ENCODE measurements at places on chromosomes 6 and 20.

GRCh38 chr6:156809034-156809433 lies 31.9 kb downstream of the ARID1B start:
- peak; percentile 41 for DNase-seq

DNA sequence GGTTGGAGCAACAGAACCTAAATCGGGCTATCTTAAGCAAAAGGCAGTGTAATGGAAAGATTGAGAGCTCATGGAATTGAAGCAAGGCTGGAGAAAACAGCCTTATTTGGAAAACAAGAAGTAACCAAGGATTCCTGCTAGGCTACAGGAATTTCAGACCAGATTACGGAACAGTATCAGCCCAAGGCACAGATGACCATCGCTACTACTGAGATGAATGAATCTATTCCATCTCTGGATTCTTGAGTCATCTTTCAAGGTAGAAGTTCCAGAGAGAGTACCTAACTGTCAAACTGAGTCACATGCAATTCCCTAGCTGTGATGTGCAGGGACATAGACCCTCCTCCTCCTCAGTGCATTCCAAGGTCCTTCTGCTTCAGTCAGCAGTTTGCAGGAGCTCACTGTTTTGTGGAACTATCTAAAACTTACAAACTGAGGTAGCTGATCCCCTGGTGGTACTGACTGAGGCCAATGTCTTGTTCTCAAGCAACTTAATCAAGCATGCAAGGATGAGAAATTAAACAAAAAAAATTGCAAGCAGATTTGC lies 62.0 kb upstream of the SMLR1 start:
- DNase-seq: no peak

GRCh38 chr6:34912715-34913464 lies 23.8 kb downstream of the ANKS1A start:
- DNase-seq: peak; percentile 69

DNA sequence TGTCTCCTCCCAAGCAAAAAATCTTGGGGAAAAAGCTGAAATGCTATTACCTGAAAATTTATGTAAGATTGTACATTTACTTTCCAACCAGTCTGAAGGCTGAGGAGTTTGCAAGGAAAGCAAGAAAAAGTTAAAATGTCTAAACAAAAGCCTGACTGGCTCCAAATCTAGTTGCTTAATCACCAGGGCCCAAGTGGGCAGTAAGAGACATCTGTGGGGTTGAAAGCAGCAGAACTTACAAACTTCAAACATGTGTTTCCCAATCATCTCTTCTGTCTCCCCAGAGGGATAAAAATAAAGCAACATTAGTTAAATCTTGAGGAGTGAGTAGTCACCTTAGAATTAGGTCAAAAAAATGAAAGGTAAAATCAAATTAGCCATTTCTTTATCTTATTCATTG lies 98.6 kb downstream of the OGFRL1 start:
- DNase-seq: peak; percentile 49

- no peak for DNase-seq
These were observed 6.0 kb downstream of the STX11 start for GRCh38 chr6:144156338-144156737.

DNA sequence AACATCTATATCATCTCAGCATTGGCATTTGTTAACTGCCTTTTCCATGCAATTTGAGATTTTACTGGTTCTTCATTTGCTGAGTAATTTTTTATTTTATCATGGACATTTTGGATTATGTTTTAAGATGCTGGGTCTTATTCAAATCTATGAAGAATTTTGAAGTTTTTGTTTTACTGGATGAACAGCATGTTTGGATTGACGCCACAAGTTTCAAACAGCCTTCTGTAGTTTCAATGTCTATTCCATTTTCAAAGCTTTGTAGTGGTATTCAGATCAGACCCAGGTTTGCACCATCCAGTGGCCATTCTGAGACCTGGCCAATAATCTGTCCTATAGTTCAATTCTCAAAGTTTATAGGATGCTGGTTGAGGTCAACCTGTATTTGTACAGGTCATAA lies 148.4 kb upstream of the STMND1 start:
- DNase-seq: no peak

DNA sequence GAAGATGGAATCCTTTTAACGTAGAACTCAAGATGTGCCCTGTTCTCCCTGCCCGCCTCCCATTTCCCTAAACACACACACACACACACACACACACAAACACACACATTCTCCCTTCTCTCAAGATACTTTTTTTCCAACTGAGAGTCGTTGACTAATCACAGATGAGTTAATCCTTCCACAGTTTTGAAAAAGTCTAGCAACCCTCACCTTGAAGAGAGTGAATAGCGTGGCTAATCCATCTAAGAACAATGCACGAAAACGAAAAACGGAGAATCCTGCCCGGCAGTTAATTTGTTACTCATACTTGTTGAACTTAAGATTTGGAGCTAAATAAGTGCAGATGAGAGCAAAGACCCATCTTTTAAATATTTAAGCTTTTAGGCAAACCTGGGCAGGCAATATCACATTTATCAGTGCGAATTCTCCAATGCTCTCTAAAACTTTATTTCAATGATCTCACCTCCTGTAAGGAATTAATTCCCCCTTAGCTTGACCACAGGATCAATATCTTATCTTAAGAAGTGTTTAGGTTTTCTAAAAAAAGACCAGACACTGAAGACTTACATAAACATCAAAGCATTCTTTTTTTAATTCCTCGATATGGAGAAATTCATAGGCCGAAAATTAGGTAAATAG lies 1.1 kb downstream of the AGPAT4 start:
- DNase-seq: peak; percentile 9

- peak; percentile 28 for DNase-seq
These were observed 217.9 kb downstream of the TBX18 start for GRCh38 chr6:84546427-84546914.

DNA sequence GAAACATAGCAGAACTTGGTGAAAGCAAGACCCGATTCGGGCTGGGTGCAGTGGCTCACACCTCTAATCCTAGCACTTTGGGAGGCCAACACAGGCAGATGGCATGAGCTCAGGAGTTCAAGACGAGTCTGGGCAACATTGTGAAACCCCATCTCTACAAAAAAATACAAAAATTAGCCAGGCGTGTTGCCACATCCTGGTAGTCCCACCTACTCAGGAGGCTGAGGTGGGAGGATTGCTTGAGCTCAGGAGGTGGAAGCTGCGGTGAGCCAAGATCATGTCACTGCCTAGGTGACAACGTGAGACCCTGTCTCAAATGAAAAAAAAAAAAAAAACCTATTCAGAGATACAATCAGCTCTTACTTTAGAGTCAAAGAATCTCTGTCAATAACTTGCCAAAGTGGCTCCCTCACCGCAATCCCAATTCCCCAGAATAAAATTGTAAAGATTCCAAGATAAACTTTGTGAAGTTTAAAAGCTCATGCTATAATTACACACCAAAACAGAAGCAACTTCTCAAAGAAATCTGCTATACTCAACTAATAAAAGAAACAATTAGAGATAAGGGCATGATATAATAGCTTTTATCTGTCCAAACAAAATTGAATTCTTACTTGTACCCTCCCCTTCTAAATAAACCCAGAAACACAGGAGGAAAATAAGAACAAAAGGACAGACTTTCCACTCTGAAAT lies 33.6 kb downstream of the CDK19 start:
- DNase-seq: no peak

DNA sequence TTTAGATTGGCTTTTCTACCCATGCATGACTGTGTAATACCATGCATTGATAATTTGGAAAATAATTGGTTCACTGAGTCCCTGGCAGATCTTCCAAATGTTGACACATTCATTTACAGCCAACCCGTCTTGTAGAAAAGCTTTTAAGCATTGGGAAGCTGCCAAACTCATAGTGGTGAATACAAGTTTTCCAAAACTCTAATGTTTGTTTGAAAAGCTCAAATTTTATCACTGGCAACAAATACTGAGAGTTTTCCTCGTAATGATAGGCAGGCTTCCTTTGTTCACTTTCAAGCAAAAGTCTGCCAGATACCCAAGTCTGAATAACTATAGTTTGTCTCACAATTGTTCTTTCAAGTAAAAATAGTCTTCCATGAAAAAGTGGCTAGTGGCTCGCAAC lies 143.0 kb downstream of the FIG4 start:
- no peak for DNase-seq

DNA sequence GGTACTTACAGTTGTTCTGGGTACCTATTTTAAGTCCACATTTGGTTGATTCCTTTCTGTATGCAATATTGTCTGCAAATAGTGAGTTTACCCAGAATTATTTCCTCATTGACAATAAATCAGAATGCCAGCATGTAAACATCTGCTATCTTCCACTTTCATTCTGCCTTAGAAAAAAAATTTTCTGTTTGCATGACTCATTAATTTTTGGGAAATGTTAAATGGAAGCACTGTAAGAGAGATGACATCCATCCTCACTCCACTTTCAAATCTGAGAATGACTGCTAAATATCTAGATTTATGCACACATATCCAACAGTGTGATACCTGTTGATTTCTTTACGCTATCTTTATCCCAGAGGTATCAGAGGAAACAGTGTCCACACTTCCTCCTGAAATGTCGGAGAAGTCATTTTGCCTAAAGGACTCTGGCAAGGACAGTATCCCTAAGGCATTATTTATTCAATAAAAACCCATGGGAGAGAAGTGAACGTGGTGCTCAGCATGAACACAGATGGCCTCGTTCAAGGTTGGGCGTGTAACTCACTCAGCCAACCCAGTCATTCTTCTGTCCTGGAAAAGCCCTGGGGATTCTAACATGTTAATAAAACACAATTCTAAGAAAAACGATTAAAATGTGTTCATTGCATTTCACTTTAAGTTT lies 780.9 kb downstream of the QKI start:
- DNase-seq: peak; percentile 12

DNA sequence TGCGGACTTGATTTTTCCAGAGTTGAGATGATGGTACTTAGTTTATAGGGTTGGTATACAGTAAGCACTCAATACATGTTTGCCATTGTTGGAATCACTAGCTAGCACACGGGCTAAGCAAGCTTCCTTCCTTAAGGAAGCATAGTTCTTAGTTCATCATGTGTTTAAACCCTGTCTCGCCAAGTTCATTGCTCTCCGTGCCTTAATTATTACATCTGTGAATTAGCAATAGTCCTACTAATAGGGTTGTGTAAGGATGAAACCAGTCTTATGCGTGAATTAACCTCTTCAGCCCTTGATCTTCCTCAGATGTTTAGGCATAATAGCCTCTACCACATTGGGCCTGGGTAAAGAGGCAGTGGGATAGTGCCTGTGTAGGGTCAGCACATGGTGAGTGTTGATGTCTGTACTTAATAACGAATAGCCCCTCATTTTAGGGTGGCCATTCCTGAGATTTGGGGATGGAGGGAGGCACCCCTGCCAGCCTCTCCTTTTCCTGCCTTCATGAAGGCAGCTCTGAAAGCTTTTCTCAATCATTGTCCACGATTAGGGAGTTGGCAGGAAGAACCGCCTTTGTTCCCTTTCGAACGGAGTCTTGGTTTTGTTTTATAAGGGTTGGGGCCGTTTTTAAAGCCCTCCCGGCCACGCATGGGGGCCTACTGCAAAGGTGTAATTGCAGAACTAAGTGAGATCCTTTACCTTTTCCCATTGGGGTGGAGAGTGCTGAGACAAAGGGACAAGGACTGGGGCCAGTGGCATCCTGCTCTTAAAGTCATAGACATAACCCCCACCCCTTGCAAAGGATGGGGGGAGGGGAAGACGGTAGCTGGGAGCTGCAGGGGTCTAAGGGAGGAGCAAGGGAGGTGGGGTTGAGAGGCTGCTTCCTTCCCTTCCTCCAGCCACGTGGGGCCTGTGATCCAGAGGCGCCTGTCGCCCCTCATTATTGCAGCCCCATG lies 2.1 kb downstream of the DNMT3B start:
- no peak for DNase-seq

DNA sequence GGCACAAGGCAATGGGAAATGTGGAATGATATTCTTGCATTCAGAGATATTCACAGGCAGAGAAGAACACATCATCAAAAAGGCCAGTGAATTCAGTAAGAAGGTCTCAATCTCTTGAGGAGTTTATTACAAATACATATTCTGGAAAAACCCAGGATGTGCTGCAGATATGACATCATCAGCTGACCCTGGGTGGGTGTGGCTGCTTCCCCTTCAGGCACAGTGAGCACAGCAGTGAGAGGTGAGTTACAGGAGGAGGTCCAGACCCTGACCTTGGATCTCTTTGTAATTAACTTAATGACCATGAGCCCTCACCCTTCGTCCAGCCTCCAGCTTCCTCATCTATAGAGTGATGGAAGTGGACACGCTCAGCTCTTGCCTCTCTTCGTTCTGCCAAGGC lies 147.5 kb upstream of the SYNDIG1 start:
- no peak for DNase-seq

- no peak for DNase-seq
These were observed 152.2 kb upstream of the CHD6 start for GRCh38 chr20:41770427-41770826.

- no peak for DNase-seq
These were observed 74.6 kb upstream of the RREB1 start for GRCh38 chr6:7033202-7033601.

GRCh38 chr20:41701588-41702348 lies 83.6 kb upstream of the CHD6 start:
- DNase-seq: peak; percentile 30

- no peak for DNase-seq
These were observed 91.8 kb upstream of the AGPAT4 start for GRCh38 chr6:161365633-161366032.

GRCh38 chr6:170039156-170040114 lies 251.4 kb downstream of the DLL1 start:
- no peak for DNase-seq

DNA sequence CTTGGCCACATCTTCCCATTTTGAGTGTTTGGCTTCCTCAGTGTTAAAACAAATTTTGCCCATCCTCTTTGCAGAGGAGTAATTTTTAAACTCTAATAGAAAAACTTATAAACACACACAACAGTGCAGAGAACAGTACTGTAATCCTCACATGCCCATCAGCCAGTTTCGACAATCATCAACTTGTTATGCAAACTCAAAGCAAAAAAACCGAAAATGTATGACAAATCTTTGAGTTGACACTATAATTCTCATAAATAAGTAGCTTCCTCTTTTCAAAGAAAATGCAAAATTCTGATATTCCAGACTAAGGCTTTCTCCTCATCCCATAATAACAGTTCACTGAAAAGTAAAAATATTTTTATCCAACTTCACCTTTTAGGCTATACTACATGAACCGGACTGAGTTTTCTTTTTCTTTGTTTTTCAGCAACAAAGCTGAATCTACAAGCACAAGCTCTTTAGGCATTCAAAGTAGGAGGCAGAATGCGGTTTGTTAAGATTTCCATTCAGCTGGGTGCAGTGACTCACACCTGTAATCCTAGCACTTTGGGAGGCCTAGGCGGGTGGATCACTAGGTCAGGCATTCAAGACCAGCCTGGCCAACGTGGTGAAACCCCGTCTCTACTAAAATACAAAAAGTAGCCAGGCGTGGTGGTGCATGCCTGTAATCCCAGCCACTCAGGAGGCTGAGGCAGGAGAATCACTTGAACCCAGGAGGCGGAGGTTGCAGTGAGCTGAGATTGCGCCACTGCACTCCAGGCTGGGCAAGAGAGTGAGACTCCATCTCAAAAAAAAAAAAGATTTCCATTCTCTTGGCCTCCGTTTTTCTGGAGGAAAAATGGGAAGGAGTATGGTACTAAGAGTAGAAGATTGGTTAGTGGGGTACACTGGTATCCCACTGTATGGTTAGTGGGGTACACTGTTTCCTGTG lies 74.8 kb downstream of the GCNT2 start:
- DNase-seq: peak; percentile 63

All from EL (cell line).